ENCODE measurements at places on chromosomes 11 and 22.

GRCh38 chr11:119483881-119484371, 61.0 kb upstream of the THY1 start:
- no peaks in the 10 kb centered on the region for H3K27me3 ChIP-seq
- peaks cover 10% of the 10 kb centered on the region for H3K4me1 ChIP-seq
- no peak overlapping the region for H3K27ac ChIP-seq
- H3K4me3 ChIP-seq: no peak overlapping the region

DNA sequence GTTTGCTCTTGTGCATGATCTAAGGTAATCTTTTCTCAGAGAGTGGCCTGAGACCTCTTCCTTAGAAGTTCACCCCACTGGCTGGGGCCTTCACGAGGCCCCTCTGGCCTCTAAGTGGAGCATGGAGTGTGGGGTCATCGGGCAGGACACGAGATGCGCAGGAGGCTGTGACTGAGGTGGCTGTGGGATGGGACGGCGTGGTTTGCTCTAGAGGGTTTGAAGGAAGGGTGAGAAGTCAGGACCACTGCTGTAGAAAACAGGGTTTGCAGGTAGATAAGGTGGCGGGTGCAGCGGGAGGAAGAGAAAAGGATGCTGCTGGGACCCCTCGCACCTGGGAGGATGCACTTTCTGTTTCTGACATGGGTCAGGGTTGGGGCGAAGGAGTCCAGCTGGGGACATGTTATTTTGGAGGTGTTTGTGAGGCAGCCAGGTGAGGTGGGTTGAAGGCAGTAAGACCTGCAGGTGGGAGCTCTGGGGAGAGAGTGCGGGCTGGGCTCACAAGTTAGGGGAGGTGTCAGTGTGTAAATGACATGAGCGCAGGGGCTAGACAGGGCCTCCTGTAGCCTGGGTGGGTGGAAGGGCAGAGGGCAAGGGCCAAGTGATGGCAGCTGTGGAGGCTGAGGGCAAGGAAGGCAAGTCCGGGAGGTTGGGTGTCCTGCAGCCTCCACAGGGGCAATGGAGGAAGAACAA, 62.5 kb downstream of the KCNQ1 start:
- no peaks in the 10 kb centered on the region for H3K36me3 ChIP-seq
- no peak overlapping the region for H3K4me3 ChIP-seq
- peaks cover 39% of the 10 kb centered on the region for H3K4me1 ChIP-seq
- H3K27ac ChIP-seq: no peak overlapping the region

DNA sequence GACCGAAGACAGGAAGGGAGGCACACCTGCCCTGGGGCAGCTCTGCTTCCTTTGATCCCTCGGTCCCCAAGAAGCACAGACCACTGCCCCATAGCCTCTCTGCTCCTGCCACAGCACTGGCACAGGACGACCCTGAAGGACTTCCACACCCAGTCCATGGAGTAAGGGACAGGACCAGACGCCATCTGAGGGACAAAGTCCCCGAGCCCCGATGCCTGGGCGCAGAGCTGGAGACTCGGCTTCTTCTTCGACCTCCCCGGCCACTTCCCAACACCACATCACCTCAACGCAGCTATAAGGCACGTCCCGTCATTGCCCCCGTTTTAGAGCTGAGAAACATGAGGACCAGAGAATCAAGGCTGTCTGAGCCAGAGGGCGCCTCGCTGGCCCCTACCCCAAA, 310.5 kb downstream of the BRD1 start:
- no peak for DNase-seq
- H3K4me1 ChIP-seq: no peaks in the 10 kb centered on the region
- no peak overlapping the region for H3K27ac ChIP-seq
- H3K36me3 ChIP-seq: no peaks in the 10 kb centered on the region

DNA sequence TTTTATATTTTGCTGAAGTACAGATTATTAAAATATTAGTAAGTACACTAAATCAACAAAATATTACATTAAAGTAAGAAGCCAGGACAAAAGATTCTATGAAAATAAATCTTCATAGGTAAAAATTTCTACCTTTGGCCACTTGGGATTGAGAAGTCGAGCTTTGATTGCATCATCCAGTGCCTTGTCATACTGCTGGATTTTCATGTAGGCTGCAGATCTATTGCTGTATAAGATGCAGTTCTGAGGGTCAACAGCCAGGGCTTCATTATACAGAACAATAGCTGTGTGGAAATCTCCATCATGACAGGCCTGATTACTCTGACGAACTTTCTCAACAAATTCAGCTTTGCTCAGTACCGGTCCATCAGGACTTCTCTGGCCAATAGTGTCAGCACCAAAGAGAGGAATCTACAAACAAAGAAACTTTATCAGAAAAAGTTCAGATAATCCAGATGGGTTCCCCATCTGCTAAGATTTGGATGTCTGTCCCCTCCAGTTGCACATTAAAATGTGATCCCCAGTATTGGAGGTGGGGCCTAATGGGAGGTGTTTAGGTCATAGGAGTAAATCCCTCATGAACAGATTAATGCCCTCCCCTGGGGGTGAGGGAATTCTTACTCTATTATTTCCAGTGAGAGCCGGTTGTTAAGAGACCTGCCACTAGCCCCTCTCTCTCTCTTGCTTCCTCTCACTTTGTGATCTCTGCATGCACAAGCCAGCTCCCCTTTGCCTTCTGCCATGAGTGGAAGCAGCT, 50.0 kb downstream of the TTC28 start:
- no peaks in the 10 kb centered on the region for H3K27me3 ChIP-seq
- H3K27ac ChIP-seq: no peak overlapping the region
- H3K4me3 ChIP-seq: no peak overlapping the region
- DNase-seq: no peak
- H3K36me3 ChIP-seq: no peaks in the 10 kb centered on the region

DNA sequence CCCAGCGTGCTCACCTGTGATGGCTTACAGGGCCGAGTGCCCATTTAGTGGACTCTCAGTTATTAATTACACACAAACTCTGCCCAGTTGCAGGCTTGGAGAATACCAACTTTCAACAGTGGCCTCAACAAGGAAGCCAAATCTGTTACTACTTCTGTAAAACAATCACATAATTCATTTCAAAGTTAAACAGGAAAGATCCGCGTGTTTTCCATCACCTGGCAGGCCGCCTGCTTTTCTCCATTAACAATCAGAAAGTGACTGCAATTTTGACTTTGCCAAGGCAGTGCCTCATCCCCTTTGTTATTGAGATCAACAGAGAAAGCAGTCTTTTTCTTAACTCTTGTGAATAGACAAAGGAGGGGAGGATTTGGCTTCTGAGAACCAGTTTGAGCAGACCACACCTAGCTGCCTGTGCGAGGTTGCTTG, 77.7 kb downstream of the BARX2 start:
- H3K4me1 ChIP-seq: no peaks in the 10 kb centered on the region
- no peak for DNase-seq
- H3K4me3 ChIP-seq: no peak overlapping the region
- no peaks in the 10 kb centered on the region for H3K36me3 ChIP-seq

DNA sequence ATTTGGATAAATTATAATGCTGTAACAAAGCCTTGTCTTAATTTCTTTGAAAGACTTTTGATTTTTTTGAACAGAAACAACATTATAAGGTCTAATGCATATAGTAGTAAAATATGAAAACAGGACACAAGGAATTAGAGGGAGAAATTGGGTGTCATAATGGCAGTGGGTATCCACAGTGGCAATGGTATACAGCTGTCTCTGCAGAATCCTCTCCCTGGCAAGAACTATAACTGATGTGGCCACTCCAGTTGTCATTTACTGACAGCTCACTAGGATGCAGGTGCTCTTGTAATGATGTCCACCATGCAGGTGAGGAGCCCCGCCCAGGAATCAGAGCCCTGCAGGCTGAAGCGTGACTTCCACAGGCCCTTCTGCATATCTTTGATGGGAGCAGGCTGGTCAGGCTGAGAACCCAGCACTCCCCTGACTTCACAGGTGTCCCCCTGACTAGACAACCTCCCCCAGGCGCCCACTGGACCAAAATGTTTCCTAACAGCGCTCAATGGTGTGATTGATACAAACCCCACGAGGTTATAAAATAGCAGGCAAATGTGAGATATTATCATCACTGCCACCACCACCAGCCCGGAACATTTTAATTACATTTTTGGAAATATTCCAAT, 32.8 kb upstream of the SERPIND1 start:
- H3K4me3 ChIP-seq: no peak overlapping the region
- no peaks in the 10 kb centered on the region for H3K4me1 ChIP-seq
- H3K36me3 ChIP-seq: peaks cover 35% of the 10 kb centered on the region
- no peak overlapping the region for H3K27ac ChIP-seq

- no peaks in the 10 kb centered on the region for H3K4me1 ChIP-seq
- H3K27me3 ChIP-seq: no peaks in the 10 kb centered on the region
- DNase-seq: no peak
- H3K27ac ChIP-seq: no peak overlapping the region
- H3K36me3 ChIP-seq: no peaks in the 10 kb centered on the region
- H3K4me3 ChIP-seq: no peak overlapping the region
Measured at GRCh38 chr11:43243927-43244326, 67.9 kb upstream of the API5 start.

GRCh38 chr11:81253244-81253643, 1480.4 kb downstream of the FAM181B start:
- H3K27me3 ChIP-seq: no peaks in the 10 kb centered on the region
- DNase-seq: no peak
- H3K36me3 ChIP-seq: no peaks in the 10 kb centered on the region
- no peaks in the 10 kb centered on the region for H3K4me1 ChIP-seq
- no peak overlapping the region for H3K4me3 ChIP-seq

- no peaks in the 10 kb centered on the region for H3K36me3 ChIP-seq
- peak; percentile 40 for DNase-seq
- H3K4me1 ChIP-seq: no peaks in the 10 kb centered on the region
Measured at GRCh38 chr11:133547808-133548494, 15.7 kb upstream of the OPCML start.

GRCh38 chr11:86149792-86150191, 80.9 kb upstream of the PICALM start:
- DNase-seq: no peak
- H3K27ac ChIP-seq: no peak overlapping the region
- no peaks in the 10 kb centered on the region for H3K36me3 ChIP-seq
- H3K4me3 ChIP-seq: no peak overlapping the region

- H3K4me1 ChIP-seq: no peaks in the 10 kb centered on the region
- no peak overlapping the region for H3K4me3 ChIP-seq
- no peak overlapping the region for H3K27ac ChIP-seq
- no peaks in the 10 kb centered on the region for H3K27me3 ChIP-seq
- H3K36me3 ChIP-seq: peaks cover 6% of the 10 kb centered on the region
Measured at GRCh38 chr22:45562537-45563361, 60.1 kb downstream of the FBLN1 start.

- no peak overlapping the region for H3K27ac ChIP-seq
- no peak overlapping the region for H3K4me3 ChIP-seq
- no peaks in the 10 kb centered on the region for H3K27me3 ChIP-seq
- no peaks in the 10 kb centered on the region for H3K4me1 ChIP-seq
- H3K36me3 ChIP-seq: no peaks in the 10 kb centered on the region
Measured at GRCh38 chr11:128365044-128365443, 222.3 kb downstream of the ETS1 start.

All from right atrium auricular region (tissue), 2 donors.